ENCODE measurements at places on chromosomes 11 and 22. TPM values are rescaled to one million over a fixed set of nuclear protein-coding genes. Genes with fewer than 3 reads are reported as not detected.

The BTBD18 gene
- total RNA-seq, result not detected

DNA sequence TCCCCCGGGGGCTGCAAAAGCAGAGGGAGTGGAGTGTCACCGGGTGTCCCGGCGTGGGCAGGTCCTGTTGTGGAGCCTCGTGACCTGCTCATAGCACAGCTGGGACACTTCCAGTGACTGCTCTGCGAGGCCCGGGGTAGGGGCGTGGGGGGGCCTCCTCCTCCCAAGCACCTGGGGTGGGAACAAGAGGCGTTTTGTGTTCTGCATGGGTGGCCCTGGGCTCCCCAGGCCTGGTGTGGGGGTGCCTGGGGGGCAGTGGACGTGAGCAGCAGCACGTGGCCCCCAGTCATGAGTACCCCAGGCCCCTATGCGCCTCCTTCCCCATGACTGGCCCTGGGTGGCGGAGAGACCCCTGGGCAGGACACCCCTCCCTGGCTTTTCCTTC lies 104.7 kb downstream of the KCNQ1 start:
- no peak for DNase-seq

GRCh38 chr11:73271936-73272679 lies at the start of gene P2RY6:
P2RY6 (plus strand) TSS chr11:73272338; CDS start chr11:73296519, 24,181 bp downstream.
- DNase-seq, result no peak

DNA sequence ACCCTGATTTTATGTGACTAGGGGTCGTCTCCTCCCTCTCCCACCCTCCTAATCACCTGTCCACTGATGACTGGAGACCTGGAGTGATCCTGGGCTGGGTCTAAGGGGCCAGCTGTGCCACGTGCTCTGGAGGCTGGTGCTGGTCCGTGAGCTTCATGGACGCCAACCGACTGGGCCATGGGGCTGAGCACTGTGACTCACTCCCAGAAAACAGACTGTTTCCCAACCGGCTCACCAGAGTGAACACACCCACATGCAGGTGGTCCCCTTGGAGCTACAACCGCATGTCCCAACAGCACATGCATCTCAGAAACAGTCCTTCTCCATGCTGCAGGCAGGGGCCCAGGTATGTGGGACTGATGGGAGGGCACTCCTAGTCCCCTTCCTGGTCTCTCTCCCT lies 14.0 kb upstream of the LMO1 start:
- no peak for DNase-seq

DNA sequence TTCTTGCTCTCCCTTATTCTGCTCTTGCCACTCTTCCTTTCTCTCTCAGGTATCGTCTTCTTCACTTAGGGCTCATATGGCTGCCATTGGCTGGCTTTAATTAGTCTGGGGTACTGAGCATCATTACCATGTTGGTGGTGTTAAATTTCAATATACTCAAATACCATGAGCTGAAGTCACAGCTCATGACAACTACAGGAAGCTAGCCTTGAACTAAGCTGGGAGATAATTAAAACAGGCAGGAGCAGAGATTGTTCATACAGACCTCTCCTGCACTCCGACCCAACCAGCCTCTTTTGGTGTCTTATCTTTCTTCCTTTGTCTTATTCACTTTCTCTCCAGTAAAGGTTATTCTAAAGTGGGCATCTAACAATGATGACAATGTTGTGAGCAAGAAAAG lies 130.9 kb upstream of the BLID start:
- DNase-seq, result no peak

- DNase-seq, result no peak
These were observed 37.1 kb upstream of the HORMAD2 start for GRCh38 chr22:30043161-30043560.

DNA sequence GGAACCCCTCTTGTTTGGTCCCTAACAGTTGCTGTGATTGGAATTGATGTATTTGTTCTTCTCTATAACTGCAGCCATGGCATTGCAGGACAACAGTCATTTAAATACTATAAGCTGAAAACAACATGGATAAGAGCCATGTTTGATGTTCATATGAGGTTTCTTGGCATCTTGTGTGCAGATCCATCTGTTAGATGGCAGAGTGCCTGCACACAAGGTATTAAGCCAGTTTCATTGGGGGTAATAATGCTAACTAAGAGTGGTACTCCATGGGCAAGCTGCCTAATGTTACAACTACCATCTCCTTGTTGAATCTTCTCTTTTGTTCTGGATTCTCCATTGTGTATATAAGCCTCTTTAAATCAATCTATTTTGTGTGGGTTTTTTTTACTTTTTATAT lies 206.0 kb upstream of the CHORDC1 start:
- DNase-seq, result no peak

GRCh38 chr11:104967534-104968354 lies 630 bp downstream of the CASP4 start:
- no peak for DNase-seq

DNA sequence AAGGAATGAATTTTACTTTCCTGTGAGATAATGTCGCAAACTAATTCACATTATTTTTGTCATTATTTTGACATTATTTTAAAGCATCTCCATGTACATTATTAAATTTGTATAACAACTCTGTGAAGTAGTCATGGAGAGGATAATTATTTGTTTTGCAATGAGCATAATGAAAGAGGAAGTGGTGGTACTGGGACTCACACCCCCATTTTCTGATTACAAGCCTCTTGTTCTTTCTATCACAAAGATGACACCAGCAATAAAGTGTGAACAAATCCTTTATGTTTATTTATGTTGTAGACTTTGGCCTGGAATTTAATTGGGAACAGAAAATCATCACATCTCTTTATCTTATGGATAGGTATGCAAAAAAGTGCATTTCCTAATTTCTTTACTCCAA lies 522.6 kb downstream of the TMEM135 start:
- DNase-seq, result no peak

DNA sequence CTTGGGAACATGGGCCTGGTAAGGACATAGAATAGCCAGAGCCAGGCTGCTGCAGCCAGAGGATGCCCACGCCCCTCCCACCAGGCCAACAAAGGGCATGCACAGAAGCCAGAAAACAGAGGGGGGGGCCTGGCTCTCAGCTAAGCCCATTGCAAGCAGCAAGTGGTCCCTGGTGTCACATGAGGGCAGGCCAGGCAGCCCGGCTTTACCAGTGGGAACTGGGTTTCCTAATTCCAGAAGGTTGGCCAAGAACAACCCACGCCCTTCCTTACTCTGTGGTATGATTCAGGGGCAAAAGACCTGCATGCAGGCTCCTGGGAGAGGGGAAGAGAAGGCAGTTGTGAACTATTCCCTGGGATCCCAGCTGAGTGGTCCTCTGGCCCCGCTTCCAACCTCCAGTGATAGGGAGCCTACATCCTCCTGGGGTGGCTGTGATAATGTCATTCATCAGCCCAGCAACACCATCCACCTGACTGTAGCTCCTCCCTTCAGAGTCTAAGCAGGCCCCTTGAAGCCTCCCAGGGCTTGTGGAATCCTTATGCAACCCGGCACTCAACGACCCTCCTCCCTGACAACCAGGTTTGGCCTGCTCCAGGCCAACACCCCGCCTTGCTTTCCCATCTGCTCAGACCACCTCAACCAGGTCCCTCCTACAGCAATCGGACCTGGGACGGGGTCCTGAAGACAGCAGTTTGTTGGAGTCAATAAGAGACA lies 62.1 kb upstream of the LMO1 start:
- no peak for DNase-seq

DNA sequence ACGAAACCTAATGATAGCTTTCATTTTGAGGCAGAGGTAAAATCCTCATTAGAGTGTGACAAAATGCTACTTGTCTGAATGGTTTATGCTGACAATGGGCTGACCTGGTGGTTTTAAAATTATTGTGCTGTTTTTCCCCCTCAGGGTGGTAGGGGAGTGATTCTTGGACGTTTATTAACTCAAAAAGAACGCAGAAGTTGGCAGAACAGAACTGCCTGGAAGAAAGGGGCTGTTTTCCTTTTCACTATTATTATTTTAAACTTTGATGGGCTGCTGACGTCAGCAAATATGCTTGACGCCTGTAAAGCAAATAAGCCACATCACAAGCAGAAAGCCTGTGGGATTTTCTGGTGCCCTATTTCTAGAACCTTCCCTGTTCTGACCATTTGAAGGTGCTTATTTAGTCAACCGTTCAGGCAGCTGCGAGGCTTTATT lies 4.0 kb downstream of the RASSF10 start:
- DNase-seq, result no peak
